Adrenal gland (tissue), 19 donors: ENCODE measurements at places on chromosomes 1 and 21. TPM values are rescaled to one million over a fixed set of nuclear protein-coding genes. Genes with fewer than 3 reads are reported as not detected.

NTNG1 gene
- total RNA-seq: 2.8 TPM

DNA sequence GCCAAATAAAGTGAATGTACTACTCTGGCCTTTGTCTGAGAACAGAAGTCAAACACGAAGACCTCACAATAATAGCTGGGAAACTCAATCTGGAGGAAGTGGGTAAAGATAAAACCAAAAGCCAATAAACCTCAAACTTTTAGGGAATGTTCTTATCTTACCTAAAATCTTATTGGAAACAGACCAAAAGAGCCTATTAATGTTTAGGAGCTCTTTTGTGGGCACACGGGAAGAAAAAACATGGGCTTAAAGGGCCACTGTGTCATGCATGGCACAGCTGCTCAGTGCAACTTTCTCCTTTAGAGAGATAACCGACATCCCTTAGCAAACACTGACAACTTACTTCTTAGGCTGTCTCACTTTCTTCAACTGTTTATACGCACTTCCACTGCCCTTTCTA, 16.1 kb downstream of the EIF2B3 start:
- DNase-seq: no peak

- no peak for DNase-seq
Observed at GRCh38 chr1:13582713-13583443, 754 bp upstream of the PDPN start.

- no peak for DNase-seq
Observed at GRCh38 chr1:199096591-199096990, 457.8 kb downstream of the PTPRC start.

GRCh38 chr1:21853131-21853427, 41.0 kb downstream of the LDLRAD2 start:
- no peak for DNase-seq

DNA sequence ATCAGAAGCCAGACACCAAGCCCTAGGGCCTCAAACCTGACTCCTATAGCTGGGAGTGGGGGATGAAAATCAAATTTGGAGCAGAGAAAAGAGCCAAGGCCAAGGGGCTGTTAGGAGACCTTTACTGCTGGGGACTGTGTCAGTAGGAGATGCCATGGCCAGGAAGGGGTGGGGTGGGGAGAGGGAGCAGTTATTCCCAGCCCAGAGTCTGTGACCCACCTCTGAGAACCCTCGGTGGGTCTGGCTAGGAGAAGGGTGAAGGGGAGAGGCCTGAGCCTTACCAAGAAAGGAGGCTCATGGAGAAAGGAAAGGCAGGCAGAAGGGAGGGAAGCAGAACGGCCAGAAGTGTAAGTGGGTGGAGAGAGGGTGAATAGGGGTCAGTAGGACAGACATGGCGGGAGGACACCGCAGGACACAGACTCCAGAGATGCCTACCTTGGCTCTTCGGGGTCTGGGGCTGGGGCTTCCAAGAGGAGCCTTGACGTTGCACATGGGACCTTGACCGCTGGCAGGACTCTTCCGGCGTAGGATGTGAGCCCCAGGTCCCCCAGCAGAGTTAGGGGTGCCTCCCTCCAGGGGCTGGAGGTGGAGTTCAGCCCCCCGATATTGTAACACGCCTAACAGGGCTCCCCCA, 1.2 kb downstream of the ADAMTS4 start:
- DNase-seq: no peak

DNA sequence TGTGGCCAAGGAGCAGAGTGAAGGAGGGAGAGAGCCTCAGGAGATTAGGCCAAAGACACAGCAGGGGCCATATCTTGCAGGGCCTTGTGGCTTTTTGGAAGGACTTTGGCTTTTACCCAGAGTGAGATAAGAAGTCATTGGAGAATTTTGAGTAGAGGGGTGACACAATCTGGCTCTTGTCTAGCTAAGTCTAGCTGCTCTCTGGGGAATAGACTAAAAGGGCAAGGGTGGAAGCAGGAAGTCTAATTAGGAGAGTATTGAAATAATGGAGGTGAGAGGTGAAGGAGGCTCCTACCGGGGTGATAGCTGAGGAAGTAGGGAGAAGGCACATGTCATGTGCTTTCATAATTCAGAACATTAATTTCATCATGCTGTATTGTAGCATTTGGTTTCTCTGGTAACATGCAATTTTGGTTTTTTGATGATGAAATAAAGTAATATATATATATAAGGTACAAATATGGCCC, 34.3 kb upstream of the KCNA3 start:
- DNase-seq: no peak

FMO4 gene
- 3.8 TPM for total RNA-seq

CYP4X1 gene
- 5.4 TPM for total RNA-seq

- no peak for DNase-seq
Observed at GRCh38 chr1:246434335-246434734, 72.7 kb downstream of the SMYD3 start.

TNFRSF9 gene
- total RNA-seq: not detected

ANKRD35 gene
- total RNA-seq: 0.39 TPM

FCAMR gene
- not detected for total RNA-seq

NBPF6 gene
- not detected for total RNA-seq

GRCh38 chr21:43937051-43937832, 72.2 kb downstream of the AGPAT3 start:
- DNase-seq: no peak

GRCh38 chr1:108064255-108064654, 99.3 kb upstream of the VAV3 start:
- no peak for DNase-seq

GRCh38 chr1:240031414-240031813, 60.3 kb upstream of the FMN2 start:
- no peak for DNase-seq

- DNase-seq: no peak
Observed at GRCh38 chr1:10813799-10814198, 17.4 kb upstream of the CASZ1 start.

GRCh38 chr21:42392731-42393442, 3.0 kb downstream of the TMPRSS3 start:
- no peak for DNase-seq

GRCh38 chr21:33734291-33734690, 92.0 kb downstream of the ITSN1 start:
- no peak for DNase-seq

MMP23B gene
- total RNA-seq: 3.1 TPM

DNA sequence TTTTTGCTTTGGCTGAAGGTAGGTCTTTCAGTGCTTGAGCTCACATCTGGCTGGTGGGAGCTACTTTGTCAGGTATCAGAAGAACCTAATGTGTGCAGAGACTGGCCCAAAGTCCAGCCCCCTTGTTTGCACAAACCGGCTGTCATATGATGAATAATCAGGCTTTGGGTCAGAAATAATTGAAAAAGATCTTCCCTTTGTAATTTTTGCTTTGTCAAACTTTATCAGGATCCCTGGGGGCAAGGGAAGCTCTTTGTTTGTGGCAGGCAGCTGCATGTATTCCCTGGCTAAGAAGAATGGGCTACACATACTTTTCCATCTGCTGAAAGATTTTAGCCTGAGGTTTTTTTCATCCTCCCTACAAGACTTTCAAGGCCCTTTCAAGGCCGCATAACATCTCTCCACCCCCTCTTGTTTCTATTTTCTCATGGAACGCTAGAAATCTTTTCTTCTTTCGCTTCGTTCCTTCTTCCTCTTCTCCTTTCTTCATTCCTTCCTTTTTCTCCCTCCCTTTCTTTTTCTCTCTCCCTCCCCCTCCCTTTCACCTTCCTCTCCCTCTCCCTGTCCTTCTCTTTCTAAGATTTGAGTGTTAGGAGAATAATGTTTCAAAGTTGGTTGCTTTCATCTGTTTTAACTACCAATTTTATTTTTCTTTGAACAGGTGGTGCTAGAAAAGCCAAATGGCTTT, 25.5 kb downstream of the TUFT1 start:
- DNase-seq: no peak

- DNase-seq: peak; percentile 31
Observed at GRCh38 chr1:226274138-226274537, 34.8 kb downstream of the LIN9 start.

DNA sequence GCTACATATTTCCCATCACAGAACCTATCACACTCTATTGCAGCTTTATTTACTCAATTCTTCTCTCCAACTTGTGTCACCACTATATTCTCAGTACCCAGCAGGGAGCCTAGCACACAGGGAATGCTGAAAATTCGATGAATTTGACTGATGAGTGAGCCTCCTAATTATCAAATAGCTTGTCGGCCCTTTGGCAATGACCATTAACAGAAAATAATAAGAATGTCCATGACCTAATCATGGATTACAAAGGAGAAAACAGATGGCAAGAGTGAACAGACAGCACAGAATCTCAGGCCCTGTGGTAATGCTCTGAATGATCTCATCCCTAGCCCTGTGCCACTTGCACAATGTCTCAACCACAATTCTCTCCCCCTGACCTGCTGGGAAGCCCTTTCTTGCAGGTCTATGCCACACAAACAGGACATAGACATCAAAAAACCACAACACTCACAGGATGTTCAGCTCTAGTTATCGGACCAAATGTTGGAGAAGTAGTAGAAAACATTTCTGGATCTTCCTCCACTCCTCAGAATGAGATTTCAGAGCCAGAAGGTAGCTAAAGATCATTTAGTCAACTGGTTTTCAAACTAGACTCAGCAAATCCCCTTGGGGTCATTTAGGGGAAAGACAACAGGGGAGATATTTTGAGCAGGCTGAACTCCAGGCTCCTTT, 68.4 kb downstream of the LUZP1 start:
- DNase-seq: peak; percentile 83

LCE2B gene
- not detected for total RNA-seq

- no peak for DNase-seq
Observed at GRCh38 chr1:5826601-5827000, 165.6 kb downstream of the NPHP4 start.

- no peak for DNase-seq
Observed at GRCh38 chr1:31470794-31471315, 57.8 kb downstream of the SERINC2 start.

ATAD3C gene
- 0.35 TPM for total RNA-seq

ADORA1 gene
- total RNA-seq: 0.14 TPM

GRCh38 chr1:112529301-112529700, 20.5 kb downstream of the WNT2B start:
- DNase-seq: no peak

- DNase-seq: no peak
Observed at GRCh38 chr21:41824466-41825207, 54.5 kb downstream of the PRDM15 start.

GRCh38 chr1:22860883-22861385, 111.7 kb downstream of the LACTBL1 start:
- no peak for DNase-seq

DNA sequence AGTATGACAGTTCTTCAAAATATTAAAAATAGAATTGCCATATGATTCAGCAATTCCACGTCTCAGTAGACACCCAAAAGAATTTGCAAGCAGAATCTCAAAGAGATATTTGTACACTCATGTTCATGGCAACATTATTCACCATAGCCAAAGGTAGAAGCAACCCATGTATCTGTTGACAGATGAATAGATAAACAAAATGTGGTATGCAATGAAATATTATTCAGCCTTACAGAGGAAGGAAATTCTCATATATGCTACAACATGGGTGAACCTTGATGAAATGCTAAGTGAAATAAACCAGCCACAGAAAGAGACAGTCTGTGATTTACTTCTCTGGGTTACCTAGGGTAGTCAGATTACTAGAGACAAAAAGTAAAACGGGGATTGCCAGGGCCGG, 47.0 kb downstream of the NAV1 start:
- DNase-seq: no peak
